Activated naive CD8-positive, alpha-beta T cell treated with anti-CD3 and anti-CD28 coated beads, Interleukin-2, amount 50 U/mL, for 16 hours (primary cell): ENCODE measurements at places on chromosomes 5 and 9.
A peak's percentile ranks its signal among the peaks of the same experiment; 100 is the strongest.

GRCh38 chr5:19988457-19988856 lies 457 bp upstream of the CDH18 start:
- no peak for DNase-seq

DNA sequence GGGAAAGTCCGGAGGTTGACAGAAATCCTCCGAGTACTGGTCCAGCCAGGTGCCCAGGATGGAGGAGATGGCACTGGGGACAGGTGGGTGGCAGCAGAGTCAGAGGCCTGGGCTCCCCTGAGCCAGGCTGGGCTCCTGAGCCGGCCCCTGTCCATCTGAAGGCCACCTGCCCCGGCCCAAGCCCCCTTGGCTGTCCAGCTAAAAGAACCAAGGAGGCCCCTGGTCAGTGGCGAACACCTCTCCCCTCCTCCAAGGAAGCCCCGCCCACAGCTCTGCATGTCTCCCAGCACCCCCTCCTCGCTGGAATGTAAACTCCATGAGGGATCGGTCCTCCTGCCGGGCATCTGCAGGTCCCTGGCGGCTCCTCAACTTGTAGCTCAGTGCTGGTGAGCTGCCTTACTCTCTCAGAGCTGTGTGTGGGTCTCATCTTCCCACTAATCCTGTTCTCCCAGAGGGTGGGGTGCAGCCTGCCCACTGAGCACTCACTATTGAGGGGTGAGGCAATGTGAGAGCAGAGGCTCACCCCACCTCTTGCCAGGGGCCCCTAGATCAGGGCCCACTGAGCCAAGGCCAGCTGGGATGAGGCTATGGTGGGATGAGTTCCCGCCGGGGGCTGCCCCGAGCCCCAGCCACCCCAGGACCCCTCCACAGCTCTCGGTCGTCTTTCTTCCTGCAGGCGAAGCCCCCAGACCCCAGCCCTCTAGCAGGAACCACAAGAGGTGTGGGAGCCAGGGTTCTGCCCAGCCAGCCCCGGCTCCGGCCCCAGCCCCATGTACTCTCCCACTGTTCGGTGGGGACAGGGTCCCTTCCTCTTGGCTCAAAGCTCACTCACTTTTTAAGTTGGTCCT lies 12.0 kb downstream of the RALGDS start:
- DNase-seq = no peak

- DNase-seq = no peak
These were observed 399.6 kb upstream of the IRX1 start for GRCh38 chr5:3195994-3196393.

DNA sequence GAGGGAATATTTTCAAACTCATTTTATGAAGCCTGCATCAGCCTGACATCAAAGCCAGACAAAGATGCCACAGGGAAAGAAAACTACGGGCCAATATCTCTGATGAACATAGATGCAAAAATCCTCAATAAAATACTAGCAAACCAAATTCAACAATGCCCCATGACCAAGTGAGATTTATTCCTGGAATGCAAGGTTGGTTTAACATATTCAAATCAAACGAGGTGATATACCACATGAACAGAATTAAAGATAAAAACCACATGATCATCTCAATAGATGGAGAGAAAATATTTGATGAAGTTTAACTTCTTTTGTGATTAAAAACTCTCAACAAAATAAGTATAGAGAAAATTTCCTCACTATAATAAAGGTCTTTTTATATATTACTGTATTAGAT lies 792.0 kb upstream of the ZNF608 start:
- DNase-seq = no peak

GRCh38 chr9:132068605-132069004 lies 11.1 kb downstream of the MED27 start:
- DNase-seq = no peak

GRCh38 chr9:136791516-136792276 lies 552 bp downstream of the TMEM141 start:
- peak; percentile 25 for DNase-seq

GRCh38 chr9:21831841-21832509 lies 29.5 kb downstream of the MTAP start:
- DNase-seq = no peak

DNA sequence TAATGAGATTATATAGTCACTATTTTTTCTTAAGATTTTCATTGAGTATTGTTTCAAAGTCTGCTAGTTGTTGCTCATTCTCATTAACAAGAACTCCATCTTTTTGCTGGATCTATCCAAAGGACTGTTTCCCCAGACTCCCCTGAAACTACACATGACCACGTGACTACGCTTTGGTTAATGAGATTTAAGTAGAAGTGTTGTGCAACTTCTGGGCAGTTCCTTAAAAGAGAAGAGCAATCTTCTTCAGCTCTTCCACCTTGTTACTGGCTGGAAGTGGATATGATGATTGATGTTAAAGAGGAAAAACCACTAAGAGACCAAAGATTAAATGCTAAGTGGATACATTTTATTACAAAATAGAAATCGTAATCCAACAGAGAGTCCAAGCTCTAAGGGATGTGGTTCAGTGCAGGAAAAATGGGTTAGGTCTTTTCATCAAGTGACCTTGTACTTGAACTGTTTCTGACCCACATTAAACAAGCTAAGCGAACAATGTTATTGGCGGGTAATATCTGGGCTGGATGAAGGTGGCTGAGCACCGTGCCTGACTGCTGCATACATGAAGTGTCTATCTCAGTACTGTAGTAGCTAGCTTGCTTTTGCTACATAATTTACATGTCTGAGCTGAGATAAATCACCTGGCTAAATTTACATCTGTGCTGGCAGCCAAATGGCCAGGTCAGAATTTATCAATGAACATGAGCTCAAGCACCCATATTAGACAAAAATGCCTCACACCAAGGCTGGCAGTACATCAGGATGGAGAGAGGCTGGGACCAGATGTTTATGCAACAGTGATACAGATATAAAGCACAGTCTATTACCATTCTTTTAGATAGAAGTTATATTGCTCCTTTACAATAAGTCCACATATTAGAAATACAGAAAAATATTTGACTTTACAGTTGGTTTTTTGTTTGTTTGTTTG lies 7.5 kb upstream of the CTNNAL1 start:
- no peak for DNase-seq

DNA sequence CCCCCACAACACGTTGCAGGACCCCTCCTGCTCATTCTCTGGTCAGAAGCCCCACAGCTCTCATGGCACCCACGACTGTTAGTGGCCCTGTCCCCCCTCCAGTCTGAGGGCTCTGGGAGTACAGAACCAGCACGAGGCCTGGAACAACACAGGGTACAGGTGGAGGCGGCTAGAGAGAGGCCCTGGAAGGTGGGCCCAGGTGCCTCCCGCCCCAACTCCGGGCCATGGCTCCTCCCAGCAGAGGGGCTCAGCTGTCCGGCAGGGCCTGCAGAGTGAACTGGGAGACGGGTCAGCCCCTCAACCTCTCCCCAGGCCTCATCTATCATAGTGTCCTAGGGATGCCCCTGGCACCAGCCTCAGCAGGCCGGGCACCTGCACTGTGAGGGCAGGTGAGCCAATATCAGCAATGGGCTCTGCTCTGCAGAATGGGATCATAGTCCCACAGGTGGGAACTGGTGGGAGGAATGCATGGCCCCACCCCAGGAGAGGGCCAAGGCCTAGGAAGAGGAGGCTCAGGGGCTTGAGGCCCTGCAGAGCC lies 58.6 kb downstream of the BARX1 start:
- DNase-seq = no peak

DNA sequence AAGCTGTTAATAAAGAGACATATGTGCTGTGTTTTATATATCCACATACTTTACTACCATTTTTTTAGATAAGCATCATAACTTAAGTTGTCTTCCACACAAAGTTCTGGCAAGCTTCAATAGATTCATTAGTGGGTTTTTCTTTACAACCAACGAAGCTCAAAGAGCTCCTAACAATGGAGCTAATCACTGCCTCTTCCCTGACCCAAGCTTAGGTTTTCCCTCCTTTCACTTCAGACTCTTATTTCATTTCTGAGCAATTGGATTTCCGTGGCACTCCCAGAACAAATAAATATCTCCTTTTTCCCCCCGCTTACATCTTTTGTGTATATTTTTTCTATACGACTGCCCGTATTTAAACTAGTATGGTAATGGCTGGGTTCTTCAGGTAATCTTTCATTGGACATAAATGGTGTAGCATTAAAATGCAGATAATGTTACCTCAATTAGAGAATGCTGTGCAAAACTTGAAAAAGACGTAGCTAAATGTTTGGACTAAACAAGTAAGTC lies 275.5 kb upstream of the TMEM161B start:
- DNase-seq = no peak

DNA sequence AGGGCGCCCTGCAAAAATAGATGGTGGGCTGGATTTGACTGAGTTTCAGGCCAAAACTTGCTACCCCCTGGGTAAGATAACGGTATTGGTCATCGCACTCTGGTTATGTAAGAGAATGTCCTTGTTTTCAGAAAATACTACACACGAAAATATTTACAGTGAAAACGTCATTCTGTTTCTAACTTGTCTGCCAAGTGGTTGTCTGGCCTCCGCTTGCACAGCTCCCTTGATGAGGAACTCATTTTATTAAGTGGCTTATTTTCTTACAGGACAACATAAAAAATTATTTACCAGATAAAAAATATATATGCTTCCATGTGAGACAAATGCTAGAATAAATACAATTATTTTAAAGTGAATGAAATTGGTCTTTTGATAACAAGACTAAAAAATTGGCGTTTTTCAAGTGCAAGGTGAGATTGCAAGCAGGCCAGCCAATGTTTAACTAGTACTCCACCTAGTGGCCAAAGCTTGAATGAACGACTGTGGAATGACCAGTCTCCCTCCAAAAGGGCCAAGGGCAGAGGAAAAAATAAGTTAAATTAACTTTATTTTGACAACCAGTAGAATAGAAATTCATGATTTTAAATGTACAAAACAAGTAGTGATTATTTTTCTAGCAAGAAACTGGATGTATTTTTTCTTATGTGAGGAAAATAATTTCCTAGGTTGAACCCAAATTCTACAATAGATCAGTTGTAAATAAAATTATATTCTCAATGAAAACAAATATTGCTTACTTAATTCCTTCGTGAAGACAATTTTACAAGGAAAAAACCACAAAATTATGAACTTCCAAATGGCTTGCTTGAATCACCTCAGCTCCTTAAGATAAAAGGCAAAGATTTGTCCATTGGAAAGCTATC lies 93.2 kb downstream of the ZFAND5 start:
- no peak for DNase-seq
